Activated T-helper 1 cell treated with anti-CD3 and anti-CD28 coated beads, Interleukin-2, amount 50 U/mL, for 16 hours (primary cell): ENCODE measurements at places on chromosomes 4 and X.

GRCh38 chr4:181478656-181479055, 764.5 kb upstream of the TENM3 start:
- DNase-seq: no peak

DNA sequence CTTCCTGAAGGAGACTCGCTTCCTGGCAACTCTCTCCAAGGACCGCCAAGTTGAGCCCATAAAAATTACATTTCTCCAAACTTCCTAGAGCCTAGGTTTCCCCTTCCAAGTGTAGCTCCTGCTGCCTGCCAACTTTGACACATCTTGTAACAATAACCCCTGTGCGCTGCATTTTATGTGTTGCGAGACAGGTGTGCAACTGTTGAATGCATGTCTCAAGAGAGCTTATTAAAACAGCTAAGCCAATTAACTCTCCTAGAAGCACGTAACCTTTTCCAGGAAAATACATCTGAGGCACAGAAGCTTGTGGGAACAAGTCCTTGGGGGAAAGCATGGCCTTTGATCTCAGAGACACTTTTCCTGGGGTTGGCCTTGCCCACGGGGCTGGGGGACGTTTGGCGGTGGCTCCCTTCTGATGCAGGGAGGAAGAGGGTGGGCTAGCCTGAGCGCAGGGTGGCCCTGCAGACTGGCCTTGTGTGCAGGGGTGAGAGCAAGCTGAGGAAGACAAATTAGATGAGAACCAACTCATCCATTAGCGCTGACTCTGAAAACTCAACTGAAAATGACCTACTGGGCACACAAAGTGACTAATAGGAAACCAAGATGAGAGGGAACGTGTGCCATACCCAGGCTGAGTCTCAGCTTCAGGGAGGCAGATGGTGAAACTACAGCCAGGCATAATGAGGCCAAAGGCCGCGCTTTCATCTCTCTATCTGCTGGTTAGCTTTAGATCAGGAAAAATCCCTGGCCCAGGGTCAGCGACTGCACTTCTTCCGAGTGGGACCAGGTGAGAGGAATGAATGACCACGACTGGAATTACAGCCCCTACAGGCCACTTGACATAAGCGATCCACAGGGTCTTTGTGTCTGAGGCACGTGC, 75.3 kb downstream of the ENPP6 start:
- DNase-seq: no peak

GRCh38 chr4:100061835-100062234, 111.8 kb upstream of the H2AZ1 start:
- DNase-seq: no peak

DNA sequence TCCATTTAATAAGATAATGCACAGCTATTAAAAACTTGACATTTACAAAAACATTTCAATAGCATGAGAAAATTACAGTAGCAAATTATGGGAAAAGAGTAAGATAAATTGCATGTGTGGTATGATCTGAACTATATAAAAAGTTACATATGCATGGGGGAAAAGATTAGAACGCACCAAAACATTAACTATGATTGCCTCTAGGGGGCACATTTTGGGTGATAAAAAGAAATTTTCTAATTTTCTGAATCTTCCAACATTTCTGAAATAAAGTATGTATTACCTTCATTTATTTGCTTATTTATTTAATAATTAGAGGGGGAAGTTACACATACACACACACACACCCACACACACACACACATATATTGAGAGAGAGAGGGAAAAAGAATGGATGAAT, 19.6 kb upstream of the KDM5C start:
- DNase-seq: no peak

DNA sequence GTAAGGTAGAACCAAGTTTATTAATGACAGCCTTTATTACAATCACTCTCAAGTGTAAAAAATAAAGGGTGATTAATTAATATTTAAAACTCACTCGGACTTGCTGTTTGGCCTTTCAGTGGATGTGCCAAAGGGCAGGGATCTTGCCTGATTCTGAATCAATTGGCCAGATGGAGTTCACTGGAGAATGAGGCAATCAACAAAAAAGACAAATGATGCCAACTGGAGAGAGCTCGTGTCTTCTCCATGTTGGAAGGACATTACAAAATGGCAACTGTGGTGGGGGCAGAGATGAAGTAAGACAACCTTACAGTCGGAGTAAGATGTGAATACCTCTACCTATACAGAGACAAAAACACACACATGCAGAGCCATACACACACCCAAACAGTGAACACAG, 188.0 kb downstream of the TSPAN5 start:
- DNase-seq: no peak

DNA sequence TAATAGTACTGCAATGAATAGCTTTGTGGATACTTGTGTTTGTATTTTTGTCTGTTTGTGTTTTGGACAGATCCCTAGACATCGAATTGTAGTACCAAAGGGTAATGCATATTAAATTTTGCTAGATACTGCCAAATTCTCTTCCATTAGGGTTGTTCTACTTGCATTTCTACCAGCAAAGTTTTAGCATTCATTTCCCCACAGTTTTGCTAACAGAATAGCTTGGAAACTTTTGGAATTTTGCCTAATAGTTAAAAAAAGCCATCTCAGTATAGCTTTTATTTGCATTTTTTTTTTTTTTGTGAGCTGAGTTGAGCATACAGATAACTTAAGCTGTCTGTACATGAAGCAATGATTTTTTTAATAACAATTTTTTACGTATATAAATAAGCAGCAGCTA, 1084.9 kb downstream of the ADGRL3 start:
- no peak for DNase-seq

GRCh38 chr4:151205722-151206121, 71.2 kb upstream of the PRSS48 start:
- no peak for DNase-seq

- DNase-seq: no peak
These were observed 153.5 kb downstream of the SH3BGRL start for GRCh38 chrX:81355436-81355835.

GRCh38 chr4:3877236-3877635, 111.1 kb downstream of the ADRA2C start:
- DNase-seq: no peak

DNA sequence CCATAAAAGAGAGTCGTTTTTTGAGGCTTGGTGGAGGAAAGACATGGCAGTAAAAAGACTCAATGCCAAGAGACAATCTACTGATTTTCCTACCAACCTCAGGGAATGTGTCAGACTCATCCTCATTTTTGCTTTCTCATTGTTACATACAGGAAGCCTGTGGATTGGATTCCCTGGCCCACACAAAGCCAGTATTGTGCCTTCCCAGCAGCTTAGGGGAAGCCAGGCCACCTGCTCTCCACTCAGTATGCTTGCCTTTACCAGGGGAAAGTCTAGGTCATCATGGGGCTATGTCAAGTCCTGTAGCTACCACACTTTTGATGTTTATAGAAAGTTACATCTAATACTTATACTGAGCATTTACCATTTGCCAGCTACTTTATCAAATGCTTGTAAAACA, 11.0 kb downstream of the BMX start:
- DNase-seq: no peak

- DNase-seq: peak; percentile 13
These were observed at the start of gene MAGED2 for GRCh38 chrX:54807524-54808108. TSS of gene MAGED2 (plus strand) at chrX:54807745. CDS start at chrX:54809332, 1,587 bp downstream.

GRCh38 chr4:112182604-112183003, 37.4 kb downstream of the FAM241A start:
- DNase-seq: no peak

DNA sequence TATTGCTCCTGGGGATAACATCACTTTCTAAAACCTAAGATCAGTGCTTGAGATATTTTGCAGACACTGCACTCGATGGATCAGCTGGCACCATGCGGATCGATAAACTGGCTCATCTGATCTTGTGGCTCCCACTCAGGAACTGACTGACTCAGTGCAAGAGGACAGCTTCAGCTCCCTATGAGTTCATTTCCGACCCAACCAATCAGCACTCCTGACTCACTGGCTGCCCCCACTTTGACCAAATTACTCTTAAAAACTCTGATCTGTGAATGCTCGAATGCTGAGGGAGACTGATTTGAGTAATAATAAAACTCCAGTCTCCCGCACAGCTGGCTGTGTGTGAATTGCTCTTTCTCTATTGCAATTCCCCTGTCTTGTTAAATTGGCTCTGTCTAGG, 110.1 kb downstream of the ANAPC4 start:
- DNase-seq: no peak

- no peak for DNase-seq
These were observed 34.9 kb downstream of the ACSL1 start for GRCh38 chr4:184790826-184791225.

DNA sequence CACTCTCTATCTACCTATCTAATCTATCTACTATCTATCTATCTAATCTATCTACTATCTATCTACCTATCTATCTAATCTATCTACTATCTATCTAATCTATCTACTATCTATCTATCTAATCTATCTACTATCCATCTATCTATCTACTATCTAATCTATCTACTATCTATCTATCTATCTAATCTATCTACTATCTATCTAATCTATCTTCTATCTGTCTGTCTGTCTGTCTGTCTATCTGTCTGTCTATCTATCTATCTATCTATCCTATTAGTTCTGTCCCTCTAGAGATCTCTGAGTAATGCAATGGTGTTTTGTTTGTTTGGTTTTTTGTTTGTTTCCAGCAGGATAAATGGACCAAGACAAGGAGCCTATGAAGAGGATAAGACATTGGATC, 9.4 kb upstream of the ASMTL start:
- no peak for DNase-seq

DNA sequence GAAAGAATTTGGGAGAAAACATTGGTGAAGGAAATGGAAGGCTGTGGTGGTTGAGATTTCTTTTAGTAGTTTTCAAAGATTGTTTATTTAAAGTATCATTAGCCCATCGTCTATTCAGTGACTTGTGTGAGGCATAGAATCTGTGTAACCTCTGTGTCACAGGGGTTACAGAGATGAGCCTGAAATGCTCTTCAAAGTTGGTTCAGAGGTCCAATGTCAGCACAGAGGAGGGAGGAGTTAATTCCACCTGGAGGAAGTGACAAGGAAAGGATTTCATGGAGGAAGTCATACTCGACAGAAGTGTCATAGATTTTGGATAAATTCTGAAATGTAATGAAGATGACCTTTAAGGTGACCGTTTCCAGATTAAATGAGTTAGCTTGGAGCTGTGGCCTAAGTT, 8.2 kb downstream of the MAOA start:
- no peak for DNase-seq

DNA sequence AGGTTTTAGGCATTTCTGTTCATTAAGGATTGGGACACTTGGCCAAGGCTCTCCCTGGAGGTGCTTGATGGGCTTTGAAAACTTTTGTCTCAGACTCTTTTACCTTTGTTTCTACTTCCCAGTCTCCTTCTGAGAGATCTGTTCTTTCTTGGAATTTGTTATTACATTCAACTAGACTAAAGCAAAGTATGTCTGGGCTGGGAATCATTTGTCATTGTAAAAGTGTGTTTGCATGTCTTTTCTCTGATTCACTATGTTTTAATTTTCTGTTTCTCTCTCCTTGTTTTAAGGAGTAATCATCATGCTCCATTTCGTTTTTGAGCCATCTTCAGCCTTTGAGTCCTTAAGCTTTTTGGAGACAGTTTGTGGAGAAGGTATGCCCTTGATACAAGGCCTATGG, 12.2 kb upstream of the PGRMC2 start:
- DNase-seq: no peak

DNA sequence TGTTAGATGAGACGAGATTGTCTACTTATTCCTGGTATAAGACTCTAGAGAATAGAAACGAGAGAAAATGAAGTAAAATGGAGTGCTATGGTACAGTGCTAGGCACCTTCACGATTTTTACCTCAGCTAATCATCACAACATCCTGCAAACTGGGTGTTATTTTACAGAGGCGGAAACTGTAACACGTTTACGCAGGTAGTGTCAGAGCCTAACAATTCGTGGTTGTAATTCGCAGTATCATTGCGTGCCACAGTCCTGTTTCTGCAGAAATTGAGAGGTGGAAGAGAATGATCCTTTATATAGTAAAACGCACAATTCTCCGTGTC, 383 bp upstream of the TBC1D19 start:
- no peak for DNase-seq

- no peak for DNase-seq
These were observed 11.9 kb upstream of the NDUFC1 start for GRCh38 chr4:139314047-139314800.

DNA sequence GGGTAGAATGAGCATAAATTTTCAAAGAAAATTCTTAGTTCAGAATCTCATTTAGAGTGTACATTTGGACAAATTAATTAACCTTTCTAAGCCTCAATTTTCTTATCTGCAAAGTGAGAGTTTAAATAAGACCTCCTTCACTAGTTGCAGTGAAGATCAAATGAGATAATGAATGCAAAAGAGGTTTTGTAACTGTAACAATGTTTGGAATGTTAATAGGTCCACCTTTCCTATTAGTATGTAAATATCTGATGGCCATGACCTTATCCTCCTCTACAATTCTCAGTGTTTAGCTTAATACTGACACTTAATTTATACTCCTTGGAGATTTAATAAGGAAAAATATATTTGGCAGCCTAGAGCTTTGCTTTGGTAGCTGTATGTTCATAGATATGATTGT, 138.8 kb downstream of the GABRG1 start:
- DNase-seq: no peak

- DNase-seq: no peak
These were observed 10.5 kb downstream of the NDNF start for GRCh38 chr4:121061861-121062260.

GRCh38 chrX:2628751-2629315, 62.3 kb upstream of the CD99 start:
- DNase-seq: no peak

- no peak for DNase-seq
These were observed 30.2 kb upstream of the GNPDA2 start for GRCh38 chr4:44756559-44756958.

GRCh38 chr4:109440948-109441347, 7.3 kb downstream of the SEC24B start:
- DNase-seq: no peak

- no peak for DNase-seq
These were observed 91.3 kb upstream of the WDR44 start for GRCh38 chrX:118254611-118255010.

- DNase-seq: no peak
These were observed 76.7 kb upstream of the TMEM150C start for GRCh38 chr4:82638479-82638878.

GRCh38 chr4:90727938-90728337, 600.7 kb downstream of the CCSER1 start:
- DNase-seq: no peak

- no peak for DNase-seq
These were observed 181.8 kb upstream of the STS start for GRCh38 chrX:6965729-6966128.
